NB4 (cell line): ENCODE measurements at places on chromosomes 3 and 15.
A peak's percentile ranks its signal among the peaks of the same experiment; 100 is the strongest.

GRCh38 chr3:48402907-48403306 lies 27.0 kb downstream of the PLXNB1 start:
- no peak for DNase-seq

DNA sequence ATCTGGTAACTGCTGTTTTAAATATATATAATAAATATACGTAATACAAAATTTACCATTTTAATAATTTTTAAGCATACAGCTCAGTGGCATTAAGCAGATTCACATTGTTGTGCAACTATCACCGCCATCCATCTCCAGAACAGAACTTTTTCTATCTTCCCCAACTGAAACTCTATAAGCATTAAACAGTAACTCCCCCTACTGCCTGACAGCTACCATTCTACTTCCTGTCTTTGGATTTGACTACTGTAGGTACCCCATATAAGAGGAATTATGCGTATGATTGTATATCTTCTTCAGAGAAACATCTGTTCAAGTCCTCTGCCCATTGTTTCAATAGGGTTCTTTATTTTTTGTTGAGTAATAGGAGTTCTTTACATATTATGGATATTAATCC lies 36.8 kb downstream of the EID1 start:
- DNase-seq = peak; percentile 43

DNA sequence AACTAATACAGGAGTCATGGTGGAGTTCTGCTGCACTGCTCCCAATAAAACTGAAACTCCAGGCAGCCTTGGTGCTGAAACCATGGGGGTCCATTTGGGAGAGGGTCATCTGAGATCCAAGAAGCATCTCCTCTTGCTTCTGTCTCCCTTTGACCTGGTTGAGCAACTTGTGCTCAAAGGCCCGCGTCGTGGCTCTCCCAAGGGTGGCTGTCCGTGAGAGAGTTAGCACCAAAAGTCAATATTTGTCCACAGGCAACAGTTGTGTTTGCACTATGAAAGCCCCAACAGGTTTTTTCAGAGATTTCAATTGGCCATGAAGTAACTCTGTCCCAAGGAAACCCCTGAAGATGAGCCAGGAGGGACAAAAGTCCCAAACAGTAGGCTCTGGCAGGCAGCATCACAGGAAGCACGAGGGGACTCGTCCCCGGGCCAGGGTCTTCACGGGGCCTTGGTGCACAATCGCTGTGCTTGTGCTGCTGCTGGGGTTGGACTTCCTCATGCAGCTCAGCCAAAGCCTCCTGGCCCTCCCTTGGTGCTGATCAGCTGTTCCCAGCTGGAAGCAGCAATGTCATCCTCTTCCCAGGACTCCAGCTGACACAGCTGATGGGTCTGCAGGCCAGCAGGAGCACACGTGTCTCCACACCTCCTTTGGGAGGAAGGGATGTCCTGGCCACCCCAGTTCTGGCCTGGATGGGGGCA lies 39.4 kb upstream of the WNT5A start:
- DNase-seq = no peak

GRCh38 chr3:171163101-171164066 lies 136.9 kb upstream of the SLC2A2 start:
- DNase-seq = peak; percentile 63

DNA sequence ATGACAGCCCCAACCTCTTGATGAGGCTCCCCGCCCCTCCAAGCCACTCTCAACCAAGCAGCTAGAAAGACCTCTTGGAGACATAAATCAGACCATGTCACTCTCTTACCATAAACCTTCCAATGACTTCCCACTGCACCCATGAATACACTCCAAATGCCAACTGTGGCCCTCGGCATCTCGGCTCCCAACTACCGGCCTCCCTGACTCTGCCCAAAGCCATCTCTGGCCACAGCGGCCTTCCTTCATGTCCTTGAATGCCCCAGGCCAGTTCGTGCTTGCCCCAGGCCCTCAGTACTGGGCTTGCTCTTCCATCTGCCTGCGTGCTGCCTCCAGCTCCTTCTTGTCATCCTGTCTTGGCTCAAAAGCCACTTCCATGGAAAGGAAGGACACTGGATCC lies 32.0 kb downstream of the HCN4 start:
- no peak for DNase-seq

GRCh38 chr3:184632551-184633236 lies 71.1 kb downstream of the EPHB3 start:
- no peak for DNase-seq

GRCh38 chr3:195140816-195141793 lies 129.9 kb downstream of the XXYLT1 start:
- DNase-seq = no peak

GRCh38 chr15:79311901-79312553 lies 1.1 kb downstream of the TMED3 start:
- DNase-seq = peak; percentile 40

DNA sequence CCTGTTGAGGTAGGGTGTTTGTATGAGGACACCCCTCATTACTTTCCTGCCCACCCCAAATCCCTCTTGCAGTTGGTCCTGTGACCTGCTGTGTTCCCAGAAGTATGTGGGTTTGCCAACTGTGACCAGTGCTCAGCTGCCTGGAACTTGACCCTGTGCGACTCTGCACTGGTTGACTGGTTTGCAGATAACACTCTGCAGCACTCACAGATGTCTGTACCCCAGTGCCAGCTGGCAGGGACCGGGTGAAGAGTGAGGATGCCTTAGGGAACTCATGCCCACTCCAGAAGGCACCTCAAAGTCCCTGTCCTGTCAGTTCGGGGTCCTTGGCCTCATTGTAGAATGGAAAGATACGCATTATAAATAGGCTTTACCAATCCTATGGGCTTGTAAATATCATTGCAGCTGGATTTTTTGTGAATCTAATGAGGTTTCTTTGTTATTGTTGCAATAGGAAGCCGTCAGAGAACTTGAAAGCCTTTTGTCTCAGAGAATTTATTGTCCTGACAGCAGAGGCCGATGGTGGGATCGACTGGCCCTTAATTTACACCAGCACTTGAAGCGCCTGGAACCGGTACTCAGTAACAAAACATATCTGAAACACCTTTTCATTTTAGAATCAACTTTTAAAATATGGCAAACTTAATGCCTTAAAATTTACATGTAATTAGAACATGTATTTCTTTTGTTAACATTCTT lies 18.2 kb downstream of the FAN1 start:
- no peak for DNase-seq

DNA sequence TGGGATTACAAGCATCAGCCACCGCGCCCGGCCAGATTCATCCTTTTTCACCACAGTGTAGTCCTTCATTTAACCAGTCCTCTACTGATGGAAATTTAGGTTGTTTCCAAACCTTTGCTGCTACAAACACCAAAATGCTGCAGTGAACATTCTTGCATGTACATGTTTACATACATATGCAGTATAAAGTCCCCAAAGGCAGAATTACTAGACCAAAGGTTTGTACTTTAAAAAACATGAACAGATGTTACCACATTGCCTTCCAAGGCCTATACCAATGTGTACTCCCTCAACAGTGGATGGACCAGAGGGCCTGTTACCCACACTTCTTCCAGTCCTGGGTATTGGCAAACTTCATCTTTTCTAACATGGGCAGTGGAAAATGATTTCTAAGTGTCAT lies 51.0 kb downstream of the RLBP1 start:
- no peak for DNase-seq

GRCh38 chr3:158127250-158128219 lies 17.6 kb downstream of the RSRC1 start:
- no peak for DNase-seq

DNA sequence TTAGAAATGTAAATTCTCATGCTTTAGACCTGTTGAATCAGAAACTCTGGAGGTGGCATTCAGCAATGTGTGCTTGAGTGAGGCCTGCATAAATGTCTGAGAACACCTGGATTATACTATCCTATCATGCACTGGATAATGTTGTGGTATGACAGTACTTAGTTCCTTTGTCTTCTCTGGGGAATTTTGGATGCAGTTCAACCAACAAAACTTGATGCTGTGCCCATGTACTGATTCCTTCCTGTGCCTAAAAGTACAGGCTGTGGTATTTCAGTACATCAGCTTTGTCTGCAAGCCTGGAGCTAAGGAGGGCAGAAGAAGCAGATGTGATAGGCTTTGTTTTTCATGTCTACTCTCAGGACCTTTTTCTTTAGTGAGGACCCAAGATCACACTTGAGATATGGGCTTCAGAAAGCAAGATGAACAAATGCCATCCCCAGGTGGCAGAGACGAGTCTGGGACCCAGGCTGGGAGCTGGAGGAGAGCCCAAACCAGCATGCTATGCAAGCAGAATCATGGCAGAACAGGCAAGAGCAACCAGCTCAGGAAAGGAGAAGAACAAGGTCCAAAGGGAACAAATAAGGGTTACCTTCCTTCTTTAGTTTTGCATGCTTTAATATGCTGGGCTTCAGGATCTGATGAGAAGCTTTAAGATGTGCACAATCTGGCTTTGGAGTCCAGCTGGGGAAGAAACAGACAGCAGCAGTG lies 124.7 kb downstream of the MYRIP start:
- DNase-seq = no peak

- DNase-seq = no peak
Observed at GRCh38 chr3:123285066-123285465, 83.3 kb downstream of the SEC22A start.

- no peak for DNase-seq
Observed at GRCh38 chr15:78421238-78421965, 16.6 kb upstream of the IREB2 start.

DNA sequence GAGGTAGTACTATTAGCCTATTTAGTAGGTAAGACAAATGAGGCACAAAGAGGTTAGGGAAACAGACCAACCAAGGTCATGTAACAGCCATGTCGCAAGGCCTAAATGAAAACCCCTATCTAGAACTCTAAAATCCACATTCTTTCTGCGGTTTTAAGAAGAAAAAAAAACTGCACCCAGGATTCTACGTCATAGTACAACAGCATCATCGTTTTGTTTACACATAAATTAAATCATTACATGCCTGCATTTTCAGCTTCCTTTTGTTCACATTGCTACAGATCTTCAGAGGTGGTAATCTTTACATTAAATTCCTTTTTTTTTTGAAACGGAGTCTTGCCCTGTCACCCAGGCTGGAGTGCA lies 548 bp upstream of the PSMD6 start:
- DNase-seq = no peak

- DNase-seq = peak; percentile 20
Observed at GRCh38 chr3:188358787-188359493, 205.0 kb downstream of the LPP start.

GRCh38 chr15:40256638-40257235 lies 17.9 kb downstream of the PAK6 start:
- DNase-seq = no peak

- DNase-seq = peak; percentile 42
Observed at GRCh38 chr3:113531826-113532697, at the start of gene SIDT1. Gene SIDT1, plus strand, starts transcription at chr3:113532555. Its CDS starts 467 bp downstream, at chr3:113533022.
